ENCODE measurements at places on chromosomes 11 and 22.

DNA sequence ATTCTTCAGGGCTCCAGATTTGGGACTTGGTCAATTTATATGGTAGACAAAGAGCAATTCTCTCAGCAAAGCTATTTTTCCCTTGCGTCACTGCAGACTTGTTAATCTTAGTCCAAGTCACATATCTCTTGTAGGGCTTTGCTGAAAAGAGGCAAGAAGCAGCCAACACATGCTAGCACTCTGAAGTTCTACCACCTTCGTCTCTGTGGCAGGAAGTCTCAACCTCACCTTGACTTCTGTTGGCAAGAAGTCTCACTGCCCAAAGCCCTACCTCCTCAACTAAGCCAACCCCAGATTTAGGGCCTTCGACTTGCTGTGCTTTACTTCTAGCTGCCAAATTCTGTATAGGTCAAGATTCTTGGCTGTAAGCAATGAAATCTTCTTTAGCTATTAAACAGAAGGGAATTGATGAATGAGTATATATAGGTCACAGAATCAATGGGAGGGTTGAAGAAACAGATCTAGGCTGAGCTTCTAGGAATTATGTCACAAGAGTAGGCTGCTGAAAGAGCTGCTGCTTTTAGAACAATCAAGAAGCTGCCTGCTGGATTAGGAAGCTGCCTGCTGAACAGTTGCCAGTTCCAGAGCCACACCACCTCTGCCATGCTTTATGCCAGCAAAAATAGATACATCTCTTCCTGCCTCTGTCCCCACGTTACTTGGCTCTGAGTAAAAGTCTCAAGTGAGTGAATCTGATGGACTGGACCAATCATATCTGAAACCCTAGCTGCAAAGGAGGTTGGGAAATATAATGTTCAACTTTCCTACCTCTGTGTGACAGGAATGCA is 17.6 kb upstream of the NCR3LG1 start:
- no peak for DNase-seq

DNA sequence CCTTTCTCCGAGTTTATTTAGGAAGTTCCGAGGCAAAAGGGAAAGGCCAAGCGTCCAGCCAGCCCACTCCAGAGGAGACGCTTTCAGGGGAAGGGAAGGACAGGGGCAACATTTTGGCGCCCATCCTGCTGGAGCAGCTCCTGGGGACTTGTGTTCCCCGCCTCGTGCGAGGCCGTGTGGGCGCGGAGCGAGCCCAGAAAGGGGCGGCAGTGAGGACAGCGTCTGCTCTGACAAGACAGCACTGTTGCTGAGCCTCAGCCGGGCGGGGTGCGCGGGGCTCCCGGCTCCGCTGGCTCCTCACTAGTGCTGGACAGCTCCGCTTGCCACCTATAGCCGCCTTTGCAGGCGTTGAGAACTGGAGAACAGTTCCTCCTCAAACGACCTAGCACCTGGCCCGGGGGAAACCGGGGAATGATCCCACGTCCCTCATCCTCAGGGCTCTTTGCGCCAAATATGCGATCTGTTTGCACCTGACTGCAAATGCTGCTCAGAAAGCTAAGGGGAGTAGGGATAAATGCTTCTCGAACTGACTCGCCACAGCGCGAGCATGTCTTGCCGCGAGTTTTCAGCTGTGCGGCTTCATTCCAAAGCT is 722 bp upstream of the GUCY1A2 start:
- peak; percentile 77 for DNase-seq

DNA sequence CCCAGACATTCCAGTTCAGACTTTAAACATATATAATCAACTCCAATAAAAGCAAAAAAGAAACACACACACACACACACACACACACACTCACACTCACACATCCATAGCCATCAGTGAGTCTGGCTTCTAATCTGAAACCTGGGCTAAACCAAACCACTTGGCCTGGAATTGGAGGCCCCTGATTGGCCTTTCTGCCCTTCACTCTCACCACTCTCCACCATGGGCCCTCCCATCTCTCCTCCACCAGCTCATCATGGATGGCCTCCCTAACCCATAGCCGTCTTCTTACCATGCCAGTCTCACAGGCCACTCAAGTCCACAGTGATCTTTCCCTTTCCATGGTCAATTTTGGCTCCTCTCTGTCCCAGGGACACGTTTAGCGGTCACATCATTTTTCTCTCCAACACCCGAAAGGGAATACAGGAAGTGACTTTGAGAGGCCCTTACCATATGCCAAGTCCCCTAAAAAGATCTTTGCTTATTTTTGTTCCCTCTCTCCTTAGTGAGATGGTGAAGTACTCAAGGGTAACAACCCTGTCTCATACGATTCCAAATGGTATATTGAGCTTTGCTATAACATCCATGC is 66.6 kb downstream of the ENDOD1 start:
- peak; percentile 36 for DNase-seq

GRCh38 chr11:110249066-110249465 is 47.3 kb downstream of the RDX start:
- DNase-seq, result no peak

- no peak for DNase-seq
Observed at GRCh38 chr11:95335989-95336388, 105.0 kb upstream of the SESN3 start.

GRCh38 chr11:67024966-67025365 is 2.0 kb downstream of the SYT12 start:
- no peak for DNase-seq

DNA sequence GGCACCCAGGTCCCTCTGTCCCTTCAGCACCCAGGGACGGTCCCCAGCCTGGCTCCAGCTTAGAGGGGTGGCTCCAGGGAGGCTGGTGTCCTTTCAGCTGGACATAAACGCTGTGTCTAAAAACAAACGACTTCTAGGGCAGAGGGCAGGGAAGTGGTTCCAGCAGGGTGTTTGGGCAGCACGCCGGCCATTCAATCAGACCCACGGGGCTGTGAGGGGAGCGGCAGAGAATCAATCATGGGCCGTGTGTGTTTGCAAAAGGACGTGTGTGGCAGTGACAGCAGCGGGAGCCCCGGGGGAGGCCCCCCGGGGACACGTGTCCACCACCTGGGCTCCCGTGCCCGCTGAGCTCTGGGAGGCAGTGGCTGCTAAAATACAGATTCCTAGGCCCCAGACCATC is 127.7 kb downstream of the MN1 start:
- DNase-seq, result no peak
